ENCODE measurements at places on chromosomes 1 and 21. TPM values are rescaled to one million over a fixed set of nuclear protein-coding genes. Genes with fewer than 3 reads are reported as not detected.
A peak's percentile ranks its signal among the peaks of the same experiment; 100 is the strongest.

PDC gene
- total RNA-seq = not detected

PCAT6 gene
- 0.25 TPM for total RNA-seq

DNA sequence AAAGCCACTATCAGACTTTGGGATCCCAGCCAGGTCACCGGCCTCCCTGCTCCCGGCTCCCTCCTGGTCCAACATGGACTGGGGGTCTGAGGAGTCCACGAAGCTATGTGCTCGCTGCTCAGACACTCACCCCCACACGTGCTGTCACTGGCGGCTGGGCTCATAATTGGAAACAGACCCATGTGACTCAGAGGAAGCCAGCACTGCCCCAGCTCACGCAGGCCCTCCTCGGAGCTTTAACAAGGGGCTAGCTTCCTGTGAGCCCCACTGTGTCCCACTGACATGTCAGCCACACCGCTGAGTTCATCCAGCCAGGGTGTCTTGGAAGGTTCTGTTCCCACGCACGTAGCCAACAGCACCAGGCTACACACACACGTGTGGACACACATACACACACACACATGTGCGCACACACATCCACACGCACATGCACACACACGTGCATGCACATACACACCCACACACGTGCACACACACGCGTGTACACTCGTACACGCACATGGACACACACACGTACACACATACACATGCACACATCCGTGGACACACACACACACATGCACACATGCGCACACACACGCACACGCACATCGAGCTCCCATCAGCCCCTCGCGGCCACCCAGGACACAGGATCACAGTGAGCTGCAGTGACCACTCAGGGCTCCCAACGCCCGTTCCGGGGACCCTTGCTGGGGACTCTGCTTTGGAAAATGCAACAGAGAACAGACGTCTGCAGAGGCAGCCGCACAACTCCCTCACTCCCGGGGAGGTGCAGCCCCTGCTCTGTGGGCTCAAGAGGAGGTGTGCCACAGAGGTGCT, 18.4 kb upstream of the COL6A2 start:
- no peak for DNase-seq

GRCh38 chr1:2201062-2201461, 6.5 kb upstream of the FAAP20 start:
- DNase-seq = no peak

DNA sequence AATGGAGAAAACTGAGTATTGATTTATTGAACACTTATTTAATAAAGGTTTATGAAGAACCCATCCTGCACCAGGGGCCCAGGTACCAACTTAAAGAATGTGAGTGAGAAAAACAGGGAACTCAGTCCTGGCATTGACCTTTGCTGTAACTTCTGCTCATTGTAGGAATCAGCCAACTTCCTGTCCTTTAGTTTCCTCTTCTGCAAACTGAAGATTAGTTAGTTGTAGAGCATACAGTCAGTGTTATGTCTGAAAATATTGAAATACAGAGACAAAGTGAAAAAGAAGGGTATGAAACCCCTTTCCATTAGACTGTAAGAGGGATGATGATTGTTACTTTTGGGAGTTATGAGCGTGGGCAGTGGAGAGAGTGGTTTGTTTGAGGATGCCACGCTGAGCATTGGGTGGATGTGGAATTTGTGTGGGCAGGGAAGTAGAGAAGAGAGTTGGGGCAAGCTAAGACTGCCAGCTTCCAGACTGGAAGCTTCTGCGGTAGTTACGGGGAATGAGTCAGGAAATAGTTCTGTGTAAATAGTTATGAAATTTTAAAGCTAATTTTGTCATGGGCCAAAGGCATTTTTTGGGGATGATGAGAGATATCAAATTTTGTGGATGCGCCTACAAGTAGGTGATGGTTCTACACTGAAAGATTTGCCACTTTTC, 89.2 kb downstream of the GPR88 start:
- peak; percentile 43 for DNase-seq
